ENCODE measurements at places on chromosomes 6 and 20. TPM values are rescaled to one million over a fixed set of nuclear protein-coding genes. Genes with fewer than 3 reads are reported as not detected.

The SAMD10 gene
- total RNA-seq: 0.24 TPM

DNA sequence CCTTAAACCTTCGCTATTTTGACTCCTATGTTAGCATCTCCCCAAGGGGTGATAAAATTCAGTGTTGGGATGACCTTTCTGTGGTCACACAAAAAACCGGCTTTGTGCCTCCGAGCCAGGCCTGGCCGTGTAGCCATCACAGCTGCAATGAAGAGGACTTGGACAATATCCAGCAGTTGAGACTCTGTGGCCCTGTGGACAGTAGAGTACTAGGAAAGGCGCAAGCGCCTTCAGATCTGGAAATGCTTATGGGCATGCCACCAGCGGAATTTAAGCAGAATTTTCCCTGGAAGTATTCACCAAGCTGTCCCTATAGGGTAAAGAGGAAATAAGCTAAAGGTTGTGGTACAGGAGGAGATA is 63.3 kb upstream of the SLC2A12 start:
- no peak for DNase-seq

GRCh38 chr20:22525069-22525820 is 59.1 kb downstream of the FOXA2 start:
- DNase-seq: no peak

GRCh38 chr6:57435475-57436160 is 118.2 kb downstream of the PRIM2 start:
- no peak for DNase-seq

The BEND6 gene
- 21.7 TPM for total RNA-seq

The MYH7B gene
- total RNA-seq: not detected

The CENPB gene
- total RNA-seq: 83.3 TPM

The DNAH8 gene
- total RNA-seq: 0.24 TPM

DNA sequence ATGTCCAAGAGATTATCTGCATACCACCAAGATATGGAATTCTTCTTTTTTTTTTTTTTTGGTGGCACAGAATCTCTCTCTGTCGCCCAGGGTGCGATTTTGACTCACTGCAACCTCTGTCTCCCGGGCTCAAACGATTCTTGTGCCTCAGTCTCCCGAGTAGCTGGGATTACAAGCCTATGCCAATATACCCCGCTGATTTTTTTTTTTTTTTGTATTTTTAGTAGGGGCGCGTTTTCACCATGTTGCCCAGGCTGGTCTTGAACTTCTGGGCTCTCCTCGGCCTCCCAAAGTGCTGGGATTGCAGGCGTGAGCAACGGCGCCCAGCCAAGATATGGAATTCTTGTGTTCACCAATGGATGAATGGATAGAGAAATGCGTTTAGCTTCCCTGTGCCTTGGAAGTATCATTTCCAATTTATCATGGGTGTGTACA is 31.0 kb downstream of the POM121L2 start:
- no peak for DNase-seq

DNA sequence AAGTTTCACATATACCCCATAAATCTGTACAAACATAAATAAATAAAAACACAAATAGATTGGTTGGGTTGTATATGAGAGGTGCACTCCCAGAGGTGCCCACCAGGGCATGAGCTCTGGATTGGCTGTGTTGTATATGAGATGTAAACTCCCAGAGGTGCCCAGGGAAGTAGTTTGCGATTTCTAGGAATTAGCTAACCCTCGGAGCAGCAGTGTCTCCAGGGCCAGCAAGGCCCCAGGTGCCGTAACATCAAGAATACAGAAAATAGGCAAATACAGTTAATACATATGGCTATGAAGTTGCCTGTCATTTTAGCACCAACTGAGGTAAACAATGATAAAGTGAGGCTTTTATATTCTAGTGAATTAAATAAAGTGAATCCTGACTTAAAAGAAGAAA is 5.4 kb upstream of the GINM1 start:
- DNase-seq: no peak

The PNPLA1 gene
- total RNA-seq: 1.4 TPM

The SAMD3 gene
- 9.1 TPM for total RNA-seq

DNA sequence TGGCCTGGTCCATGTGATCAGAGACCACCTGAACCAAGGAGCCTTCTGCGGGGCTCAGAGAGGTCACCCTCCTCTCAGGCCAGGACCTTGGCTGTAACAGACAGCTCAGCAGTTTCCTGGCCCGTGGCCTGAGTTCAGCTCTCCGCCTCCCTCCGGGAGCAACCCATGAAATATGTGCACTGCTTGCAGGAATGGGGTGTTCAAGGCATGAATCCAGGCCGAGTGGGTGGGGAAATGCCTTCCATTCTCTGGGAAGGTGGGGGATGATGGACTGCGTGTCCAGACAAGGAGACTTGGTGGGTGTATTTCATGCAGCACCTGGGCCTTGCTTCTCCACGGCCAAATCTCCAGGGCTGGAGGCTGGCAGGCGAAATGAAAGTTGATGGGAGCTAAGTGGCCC is 46.0 kb downstream of the SIRPA start:
- no peak for DNase-seq

The ENPP5 gene
- total RNA-seq: 2.4 TPM

GRCh38 chr20:51766994-51767866 is 960 bp downstream of the ATP9A start:
- DNase-seq: peak; percentile 53

DNA sequence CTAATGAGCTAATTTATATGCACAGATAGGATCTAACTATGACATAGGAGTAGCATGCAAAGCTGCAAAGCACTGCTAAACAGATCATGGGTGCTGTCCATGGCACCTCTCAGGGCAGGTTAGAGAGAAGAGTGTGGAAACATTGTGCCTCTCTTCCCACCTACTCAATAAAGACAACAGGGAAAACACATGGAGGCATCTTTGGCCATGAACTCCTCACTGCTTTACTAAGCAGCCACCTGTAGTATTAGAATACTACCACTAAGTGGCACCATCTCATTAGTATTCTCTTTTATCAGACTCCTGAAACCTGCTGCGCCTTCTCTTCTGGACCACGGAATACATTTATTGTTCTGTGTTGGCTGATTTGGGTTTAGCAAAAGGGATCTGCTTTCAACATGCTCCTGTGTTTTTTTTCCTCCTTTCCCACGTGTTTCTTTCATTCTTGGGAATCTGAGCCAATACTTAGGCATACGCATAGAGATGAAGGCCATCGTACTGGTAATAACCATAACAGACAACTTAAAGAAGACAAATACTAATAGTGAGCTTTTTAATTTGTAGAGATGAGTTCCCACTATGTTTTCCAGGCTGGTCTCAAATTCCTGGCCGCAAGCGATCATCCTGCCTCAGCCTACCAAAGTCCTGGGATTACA is 9.4 kb upstream of the HDDC2 start:
- peak; percentile 84 for DNase-seq

The DNMT3B gene
- 0.48 TPM for total RNA-seq

The L3MBTL3 gene
- total RNA-seq: 12.0 TPM

GRCh38 chr6:132400883-132401617 is at the start of gene MOXD1:
Gene MOXD1 (minus strand): TSS chr6:132401475. CDS start chr6:132401426, 49 bp downstream.
- DNase-seq: peak; percentile 45

DNA sequence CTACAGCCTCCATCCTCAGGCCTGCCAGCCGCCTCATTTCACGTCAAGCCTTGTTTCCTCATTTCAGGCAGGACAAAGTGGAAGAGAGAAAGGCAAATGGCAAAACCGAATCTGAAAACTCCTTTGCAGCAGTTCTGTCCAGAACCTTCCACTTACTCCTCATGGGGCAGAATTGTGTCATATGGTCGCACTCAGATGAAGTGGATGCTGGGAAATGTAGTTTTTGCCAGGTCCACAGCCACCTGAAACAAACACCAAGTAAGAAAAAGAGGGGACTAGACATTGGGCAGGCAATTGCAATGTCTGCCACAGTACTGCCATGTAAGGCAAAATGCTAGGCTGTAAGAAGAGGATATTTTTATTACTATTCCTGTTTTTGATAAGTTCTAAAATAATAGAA is 44.9 kb downstream of the ISM1 start:
- DNase-seq: no peak

DNA sequence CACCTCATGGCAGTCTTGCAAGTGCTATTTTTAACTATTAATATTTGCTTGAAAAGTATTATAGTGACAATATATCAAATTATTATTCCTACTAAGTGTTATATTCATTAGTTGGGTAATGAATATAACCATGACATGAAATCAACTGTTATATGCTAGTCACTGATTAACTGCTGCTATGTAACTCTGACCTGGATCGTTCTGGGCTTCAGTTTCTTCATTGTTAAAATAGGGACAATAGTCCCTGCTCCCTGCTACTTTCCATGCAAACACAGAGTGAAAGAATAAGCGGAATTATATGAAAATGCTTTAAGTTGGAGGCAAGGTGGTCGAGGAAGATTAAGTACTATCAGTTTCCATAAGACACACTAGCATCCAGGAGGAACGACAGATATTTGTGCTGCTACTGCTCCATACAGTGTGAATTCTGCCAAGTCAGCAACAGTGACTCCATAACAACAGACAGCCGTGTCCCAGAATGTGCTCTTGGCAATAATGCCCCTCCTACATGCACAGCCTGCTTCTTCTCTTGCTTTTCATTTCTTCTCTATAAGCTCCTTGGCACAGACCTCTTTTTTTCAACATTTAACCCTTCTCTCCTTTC is 107.2 kb downstream of the CHD6 start:
- DNase-seq: peak; percentile 32

DNA sequence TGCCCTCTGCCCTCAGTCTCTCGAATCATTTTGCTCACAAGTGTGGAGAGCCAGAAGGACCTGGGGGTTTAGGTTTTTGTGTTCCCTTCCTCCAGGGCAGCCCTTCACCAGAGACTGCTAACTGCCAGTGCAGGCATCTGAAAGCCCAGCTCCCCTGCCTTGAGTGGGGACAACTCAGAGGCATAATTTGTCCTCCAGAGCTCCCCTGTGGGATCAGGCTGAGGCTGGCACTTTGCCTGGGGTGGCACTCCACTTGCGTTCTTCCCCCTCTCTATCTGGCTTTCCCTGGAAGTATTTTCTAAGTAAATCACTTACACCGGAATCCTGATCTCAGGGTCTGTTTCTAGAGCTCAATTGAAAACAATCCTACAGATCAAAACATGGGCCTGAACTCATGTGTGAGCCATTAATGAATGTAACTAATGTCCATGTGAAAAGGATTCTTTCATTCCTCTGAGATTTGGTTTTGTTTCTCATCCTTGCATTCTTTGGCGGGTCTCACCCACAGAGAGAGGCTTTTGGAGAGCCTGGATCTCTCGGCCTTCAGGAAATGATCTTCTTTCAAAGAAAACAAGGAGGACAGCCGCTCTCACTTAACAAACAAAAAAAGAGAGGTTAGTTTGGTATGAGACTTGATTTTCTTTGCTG is 125.7 kb upstream of the RIPOR2 start:
- DNase-seq: peak; percentile 34

DNA sequence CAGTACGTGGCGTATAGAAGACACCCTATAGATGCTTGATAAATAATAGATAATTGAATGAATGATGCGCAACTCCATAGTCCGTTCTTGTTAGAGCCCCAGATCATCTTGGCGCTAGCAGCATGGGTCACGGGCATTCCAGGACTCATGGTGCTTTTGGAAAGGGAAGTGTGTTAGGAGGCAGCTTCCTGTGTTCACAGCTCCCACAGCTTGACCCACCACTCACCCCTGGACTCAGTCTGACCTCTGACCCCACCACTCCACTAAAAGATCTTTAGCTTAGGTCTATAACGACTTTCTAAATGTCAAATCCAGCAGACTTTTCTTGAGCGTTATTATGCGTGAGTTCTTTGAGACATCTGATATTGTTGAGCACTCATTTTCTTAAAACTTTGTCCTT is 35.8 kb upstream of the KIF16B start:
- no peak for DNase-seq

GRCh38 chr6:39128832-39129231 is 13.8 kb upstream of the SAYSD1 start:
- DNase-seq: no peak

DNA sequence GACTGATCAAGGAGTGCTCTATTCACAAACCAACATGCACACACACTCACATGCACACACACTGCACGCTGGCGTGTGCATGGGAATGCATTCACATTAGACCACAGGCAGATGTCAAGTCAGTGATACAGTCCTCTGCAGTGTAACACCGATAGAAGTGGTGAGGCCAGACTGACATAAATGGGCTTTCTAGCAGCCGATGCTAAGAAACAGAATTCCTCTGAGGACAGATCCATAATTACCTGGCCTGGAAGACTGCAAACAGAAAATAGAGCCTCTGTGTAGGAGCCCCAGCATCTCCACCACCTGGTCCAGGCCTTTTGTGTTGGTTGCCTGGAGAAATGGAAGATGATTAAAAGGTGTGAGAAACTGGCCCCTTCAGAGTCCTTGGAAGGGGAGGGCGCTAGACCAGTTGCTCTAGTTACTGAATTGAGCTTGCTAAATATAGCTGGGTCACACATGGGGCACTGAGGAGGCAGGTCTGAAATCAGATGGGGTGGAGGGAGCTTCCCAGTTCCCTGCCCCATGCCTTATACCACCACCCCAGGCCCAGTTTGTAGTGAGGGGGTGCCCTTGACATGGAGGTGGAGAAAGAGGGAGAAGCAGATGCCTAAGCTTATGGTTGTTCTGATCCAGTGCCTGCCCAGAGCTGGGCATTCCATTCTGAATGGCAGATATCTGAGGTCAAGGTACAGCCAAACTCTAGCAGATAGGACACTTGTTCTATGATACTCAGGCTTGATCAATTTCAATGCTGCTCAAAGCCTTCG is 233.8 kb downstream of the LRFN2 start:
- DNase-seq: no peak

DNA sequence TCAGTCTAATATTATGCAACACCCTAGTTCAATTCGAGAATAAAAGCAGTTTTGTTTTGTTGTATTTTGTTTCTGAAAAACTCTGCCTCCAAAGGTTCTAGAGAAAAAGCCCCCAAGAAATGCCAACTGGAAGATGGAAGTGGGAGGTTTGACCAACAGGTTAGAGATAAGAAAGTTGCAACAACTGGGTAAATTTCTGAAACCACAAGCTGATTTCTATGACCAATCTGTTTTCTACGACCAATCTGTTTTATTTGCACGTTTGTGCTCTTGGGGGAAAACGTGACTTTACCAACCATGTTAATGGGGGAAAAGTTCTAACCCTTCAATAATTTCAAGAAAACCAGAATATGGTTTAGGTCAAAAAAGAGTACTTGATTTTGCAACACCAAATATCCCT is 173.2 kb downstream of the PDE7B start:
- DNase-seq: no peak

DNA sequence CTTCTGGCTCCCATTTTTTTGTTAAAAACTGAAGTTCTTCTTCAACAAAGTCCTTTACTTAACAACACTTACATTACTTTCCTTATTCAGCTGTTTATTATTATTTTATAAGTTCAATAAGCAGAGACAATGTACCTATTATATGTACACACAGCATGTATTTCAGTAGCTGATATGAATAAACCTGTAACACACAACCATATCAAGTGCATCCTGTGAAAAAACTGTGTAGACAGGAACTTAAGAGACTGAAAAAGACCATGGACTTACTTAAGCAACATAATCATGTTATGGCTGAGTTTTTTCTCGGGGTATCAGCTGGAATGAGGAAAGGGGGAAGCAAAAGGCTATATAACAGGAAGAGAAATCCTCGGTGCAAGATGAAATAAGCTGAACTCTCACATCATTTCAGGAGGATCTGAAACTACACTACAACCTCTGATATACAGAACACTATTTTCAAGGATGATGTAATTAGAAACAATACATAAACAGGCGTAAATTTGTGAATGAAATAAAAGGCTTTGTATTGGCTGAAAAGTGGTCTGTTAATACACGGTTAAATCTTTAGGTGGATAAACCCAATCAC is 70.9 kb downstream of the REV3L start:
- peak; percentile 20 for DNase-seq

All from umbilical cord (tissue), 2 donors.